ENCODE measurements at places on chromosomes 7 and 10. TPM values are rescaled to one million over a fixed set of nuclear protein-coding genes. Genes with fewer than 3 reads are reported as not detected.

OR13A1 gene
- polyA plus RNA-seq = not detected

ENO4 gene
- polyA plus RNA-seq = 0.41 TPM

CPA2 gene
- 0.97 TPM for polyA plus RNA-seq

- DNase-seq = peak; percentile 73
These were observed 817 bp downstream of the SRI start for GRCh38 chr7:88218836-88219605.

GRCh38 chr10:42960491-42960990 is 116.3 kb upstream of the RET start:
- no peak for DNase-seq

GRCh38 chr10:17427666-17428350 is 26.6 kb downstream of the ST8SIA6 start:
- DNase-seq = no peak

DNA sequence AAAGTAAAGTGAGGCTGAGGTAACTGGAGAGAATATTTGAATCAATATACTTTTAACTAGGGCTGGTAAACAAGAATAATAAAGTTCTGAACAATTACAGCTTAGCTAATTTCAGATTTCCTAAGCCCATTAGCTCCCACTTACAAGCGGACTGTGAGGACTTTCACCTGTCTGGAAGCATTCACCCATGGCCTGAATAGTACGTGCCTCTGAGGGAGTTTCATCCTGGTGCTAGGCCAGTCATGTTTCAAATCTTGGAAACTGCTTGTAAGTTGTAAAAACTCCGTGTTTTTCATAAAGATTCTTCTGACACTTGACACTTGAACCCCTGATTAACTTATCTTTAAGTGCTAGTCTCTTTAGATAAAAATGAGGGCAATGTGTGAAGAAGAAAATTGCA is 975.2 kb upstream of the GHITM start:
- DNase-seq = no peak

DNA sequence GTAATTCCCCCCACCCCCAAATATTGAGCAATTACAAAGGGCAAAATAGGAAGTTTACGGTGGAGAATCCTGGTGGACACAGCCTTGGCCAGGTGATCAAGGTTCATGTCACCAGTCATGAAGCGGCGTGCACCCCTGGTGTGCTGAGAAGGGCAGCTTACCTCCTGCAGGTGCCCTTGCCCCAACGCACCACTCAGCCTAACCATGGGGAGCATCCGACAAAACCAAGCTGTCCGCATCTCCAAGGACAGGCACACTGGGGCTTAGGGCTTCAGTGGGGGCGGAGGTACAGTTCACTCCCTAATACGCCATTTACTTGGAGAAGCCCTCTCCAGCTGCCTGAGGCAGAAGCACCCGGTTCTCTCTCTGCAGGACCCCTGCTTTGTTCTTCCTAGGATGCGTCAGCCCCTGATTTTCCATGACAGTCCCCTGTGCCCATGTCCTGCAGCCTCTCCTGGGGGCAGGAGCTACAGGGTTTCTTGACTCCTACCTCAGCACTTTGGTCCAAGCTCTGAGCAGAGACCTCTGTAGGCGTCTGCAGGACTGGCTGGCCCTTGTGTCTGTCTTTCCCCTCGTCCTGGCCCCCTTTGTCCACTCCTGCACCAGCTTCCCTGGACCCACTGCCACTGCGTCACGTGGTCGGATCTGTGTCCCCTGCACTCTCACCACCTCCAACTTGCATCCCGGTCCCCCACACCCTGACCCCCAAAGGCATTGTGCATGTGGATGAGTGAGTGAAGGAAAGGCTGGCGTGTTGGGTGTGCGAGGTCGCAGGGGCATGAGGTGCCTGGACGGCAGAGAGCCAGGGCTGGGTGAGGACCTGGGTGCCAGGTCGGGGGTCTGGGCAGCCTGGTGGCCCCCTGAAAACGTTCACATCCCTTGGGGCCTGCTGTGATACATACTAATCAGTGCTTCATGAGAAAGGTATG is 113.7 kb downstream of the LHPP start:
- no peak for DNase-seq

GRCh38 chr7:135512135-135512887 is 2.4 kb upstream of the CNOT4 start:
- peak; percentile 61 for DNase-seq

All from brain (organoid and tissue), 16 donors.